ENCODE measurements at places on chromosomes 6 and 20.

GRCh38 chr6:64266351-64266821, 630.8 kb downstream of the PHF3 start:
- no peak for DNase-seq

DNA sequence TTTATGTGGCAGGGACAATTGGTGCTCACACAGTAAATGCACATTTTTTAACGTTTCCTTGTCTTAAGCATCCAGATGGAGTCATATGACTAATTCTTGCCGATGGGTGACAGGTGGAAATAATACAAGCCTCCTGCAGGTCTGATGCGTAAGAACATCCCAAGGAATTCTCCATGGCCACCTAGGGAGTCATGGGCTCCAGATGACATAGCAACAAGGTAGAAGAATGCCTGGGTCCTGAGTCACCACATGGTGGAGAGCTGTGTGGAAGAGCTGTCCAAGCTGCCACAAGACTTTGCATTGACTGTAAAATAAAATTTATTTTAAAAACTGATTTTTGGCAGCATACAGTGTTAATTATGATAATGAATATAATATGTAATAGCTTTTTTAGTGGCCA, 77.0 kb upstream of the MAP3K7 start:
- DNase-seq: no peak

DNA sequence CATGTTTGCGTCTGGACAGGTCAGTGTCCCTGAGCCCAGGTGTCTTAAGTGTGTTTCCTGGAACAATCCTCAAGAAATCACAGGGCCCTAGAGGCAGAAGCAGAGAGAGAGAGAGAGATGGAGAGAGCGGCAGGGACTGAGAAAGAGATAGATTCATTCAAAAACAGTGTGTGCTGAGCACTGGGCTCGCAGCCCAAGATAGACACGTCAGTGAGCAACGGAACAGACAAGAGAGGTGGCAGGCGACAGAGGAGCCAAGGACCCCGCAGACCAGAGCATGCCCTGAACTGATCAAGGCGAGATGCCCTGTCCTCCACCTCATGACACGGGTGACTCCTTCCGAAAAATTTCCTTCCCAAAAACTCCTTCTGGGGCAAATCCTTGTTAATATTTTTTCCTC, 362.0 kb upstream of the SULF2 start:
- DNase-seq: no peak

GRCh38 chr20:1463971-1464570, 2.6 kb downstream of the NSFL1C start:
- no peak for DNase-seq

DNA sequence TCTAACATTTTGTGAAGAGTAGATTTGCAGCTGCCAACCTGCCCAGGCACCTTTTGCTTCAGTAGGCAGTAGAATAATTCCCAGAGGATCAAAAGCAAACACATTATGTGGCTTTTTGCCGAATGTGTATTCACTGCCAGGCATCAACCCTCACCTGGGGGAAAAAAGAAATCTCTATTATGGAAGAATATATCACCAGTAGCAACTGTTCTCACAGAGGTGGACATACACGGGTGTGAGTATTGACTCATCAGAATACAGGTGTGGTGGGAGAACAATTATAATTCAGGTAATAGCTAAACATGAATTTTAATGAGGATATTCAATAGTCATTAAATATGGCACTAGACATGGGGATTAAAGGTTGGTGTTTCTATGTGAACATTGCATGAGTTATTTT, 910.7 kb downstream of the TFAP2A start:
- no peak for DNase-seq

GRCh38 chr20:308427-309038, 11.2 kb downstream of the ZCCHC3 start:
- no peak for DNase-seq

GRCh38 chr6:22667855-22668254, 98.5 kb downstream of the HDGFL1 start:
- no peak for DNase-seq

- no peak for DNase-seq
These were observed 76.5 kb upstream of the TOP1 start for GRCh38 chr20:40952136-40952535.

GRCh38 chr6:144219056-144219685, 66.0 kb upstream of the UTRN start:
- DNase-seq: no peak

GRCh38 chr6:47455533-47456209, 21.9 kb upstream of the CD2AP start:
- no peak for DNase-seq

GRCh38 chr6:11241793-11242201, 9.3 kb upstream of the NEDD9 start:
- no peak for DNase-seq

DNA sequence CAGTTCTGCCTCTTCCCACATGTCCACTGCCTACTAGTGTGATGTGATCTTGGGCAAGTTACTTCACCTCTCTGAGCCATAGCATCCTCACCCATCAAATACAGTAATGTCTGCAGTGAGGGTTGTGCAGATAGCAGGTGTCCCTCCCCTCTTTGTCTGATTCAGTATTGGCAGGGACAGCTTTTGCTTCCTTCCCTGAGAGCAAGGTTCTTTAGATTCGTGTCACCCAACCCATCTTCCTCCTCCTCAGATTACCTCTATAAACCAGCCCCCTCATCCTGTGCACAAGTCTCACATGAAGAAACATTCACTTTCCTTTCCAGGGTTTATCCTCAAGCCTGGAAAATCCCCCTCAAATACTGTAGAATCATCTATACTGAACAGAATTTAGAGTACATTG, 15.4 kb downstream of the ACTR5 start:
- DNase-seq: no peak

DNA sequence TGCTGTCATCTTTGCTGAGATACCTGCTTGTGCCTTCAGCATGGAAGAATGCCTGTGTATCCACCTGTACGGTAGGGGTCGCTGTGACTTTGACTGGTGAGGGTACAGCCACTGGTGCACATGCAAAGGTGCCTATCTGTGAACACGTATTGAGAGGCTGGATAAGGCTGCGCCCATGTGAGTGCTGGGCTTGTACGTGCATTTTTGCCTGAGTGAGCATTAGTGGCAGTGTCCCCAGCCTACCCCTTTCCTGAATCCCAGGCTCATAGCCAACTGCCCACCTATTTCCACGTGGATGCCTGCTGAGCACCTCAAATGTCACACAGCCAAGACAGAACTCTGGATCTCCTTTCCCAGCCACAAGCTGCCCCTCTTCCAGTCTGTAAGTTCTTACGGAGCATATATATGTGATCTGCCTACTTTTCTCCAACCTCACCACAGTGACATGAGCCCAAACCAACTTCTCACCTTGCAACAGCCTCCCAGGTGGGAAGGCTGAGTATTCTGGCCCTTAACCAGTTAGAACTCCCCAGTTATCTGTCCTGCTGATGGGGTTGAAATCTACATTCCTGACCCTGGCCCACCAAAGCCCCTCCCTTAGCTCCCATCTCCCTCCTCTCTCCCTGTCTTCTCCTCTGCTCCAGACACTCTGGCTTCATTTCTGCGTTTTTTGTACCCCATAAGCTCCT, 1.1 kb upstream of the SLC2A10 start:
- peak; percentile 12 for DNase-seq

DNA sequence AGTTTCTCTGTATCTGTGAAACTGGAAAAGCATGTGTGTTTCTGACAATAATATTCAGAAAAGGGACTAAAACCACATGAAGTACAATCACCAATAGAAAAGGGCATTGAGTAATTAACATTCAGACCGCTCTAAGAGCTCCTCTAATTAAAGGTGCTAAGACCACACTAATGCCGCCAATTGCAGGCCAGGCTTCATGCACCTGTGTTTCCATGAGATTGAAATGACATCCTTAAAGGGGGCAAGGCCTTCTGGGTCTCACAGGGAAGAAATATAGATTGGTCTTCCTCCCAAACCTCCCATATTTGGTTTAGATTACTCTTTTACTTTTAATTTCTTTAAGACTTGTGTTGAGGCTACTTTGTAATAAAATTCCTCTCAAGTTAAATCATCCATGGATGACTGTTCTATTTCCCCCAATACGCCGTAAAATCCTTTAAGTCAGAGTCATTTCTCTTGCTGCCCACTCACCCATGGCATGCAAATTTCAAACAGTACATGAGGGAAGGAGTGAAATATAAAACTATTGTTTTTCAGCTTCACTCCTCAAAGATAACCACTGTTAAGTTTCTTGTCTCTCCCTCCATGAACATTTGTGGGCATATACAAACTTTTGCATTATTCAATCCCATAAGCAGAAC, 110.6 kb downstream of the UBE3D start:
- DNase-seq: no peak

- peak; percentile 87 for DNase-seq
These were observed 5.1 kb downstream of the TP53INP2 start for GRCh38 chr20:34709044-34709830.

Data from stimulated activated CD4-positive, alpha-beta T cell treated with anti-CD3 and anti-CD28 coated beads, Interleukin-15, amount 100 ng/mL, for 24 hours (primary cell).